ENCODE measurements at places on chromosomes 1 and 21.
A peak's percentile ranks its signal among the peaks of the same experiment; 100 is the strongest.

DNA sequence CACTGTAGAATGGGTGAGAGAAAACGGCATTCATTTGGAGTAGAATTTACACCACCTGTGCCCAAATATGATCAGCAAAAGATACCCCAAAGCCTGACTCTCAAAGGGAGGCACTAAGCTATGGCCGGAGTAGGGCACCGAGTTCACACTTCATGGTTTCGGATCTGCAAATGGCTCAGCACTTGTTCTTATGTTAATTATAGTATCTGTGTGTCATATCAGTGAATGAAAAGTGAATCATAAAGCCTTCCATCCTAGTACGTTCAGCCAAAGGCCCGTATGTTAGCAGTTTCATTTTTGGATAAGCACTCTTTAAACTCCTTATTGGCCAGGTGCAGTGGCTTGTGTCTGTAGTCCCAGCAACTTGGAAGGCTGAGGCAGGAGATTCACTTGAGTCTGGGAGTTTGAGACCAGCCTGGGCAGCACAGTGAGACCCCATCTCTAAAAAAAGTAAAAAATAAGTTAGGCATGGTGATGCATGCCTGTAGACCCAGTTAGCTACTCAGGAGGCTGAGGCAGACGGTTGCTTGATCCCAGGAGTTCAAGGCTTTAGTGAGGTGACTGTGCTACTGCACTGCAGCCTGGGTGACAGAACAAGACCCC lies 4.9 kb upstream of the CORT start:
- no peak for DNase-seq

DNA sequence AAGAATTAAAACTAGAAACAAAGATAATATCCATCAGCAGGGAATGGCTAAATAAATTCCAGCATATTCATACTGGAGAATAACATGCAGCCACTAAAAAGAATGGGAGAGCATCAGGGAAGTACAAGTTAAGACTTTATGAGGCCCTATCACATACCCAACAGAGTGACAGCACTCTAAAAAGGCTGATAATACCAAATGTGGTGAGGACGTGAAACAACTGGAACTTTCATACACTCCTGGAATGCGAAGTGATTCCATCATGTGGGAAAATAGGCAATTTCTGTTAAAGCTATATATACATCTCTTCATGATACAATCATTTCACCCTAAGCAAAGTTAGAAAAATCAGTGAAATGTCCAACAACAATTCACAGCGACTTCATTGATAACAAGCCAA lies 42.6 kb downstream of the COL6A1 start:
- no peak for DNase-seq

DNA sequence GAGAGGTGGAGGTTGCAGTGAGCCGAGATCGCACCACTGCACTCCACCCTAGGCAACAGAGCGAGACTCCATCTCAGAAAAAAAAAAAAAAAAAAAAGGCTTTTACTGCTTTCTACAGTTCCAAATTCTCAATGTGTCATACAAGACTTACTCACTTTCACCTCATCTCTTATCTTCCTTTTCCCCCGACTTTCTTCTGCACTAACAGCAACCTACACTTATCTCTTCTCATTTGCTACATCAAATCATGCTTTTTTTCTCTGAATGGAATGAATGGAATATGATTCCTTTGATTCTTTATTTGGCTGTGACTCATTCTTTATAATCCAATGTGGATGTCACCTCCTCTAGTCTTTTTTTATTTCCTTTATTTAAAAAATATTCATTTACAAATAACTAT lies 168.4 kb upstream of the DMRTA2 start:
- no peak for DNase-seq

DNA sequence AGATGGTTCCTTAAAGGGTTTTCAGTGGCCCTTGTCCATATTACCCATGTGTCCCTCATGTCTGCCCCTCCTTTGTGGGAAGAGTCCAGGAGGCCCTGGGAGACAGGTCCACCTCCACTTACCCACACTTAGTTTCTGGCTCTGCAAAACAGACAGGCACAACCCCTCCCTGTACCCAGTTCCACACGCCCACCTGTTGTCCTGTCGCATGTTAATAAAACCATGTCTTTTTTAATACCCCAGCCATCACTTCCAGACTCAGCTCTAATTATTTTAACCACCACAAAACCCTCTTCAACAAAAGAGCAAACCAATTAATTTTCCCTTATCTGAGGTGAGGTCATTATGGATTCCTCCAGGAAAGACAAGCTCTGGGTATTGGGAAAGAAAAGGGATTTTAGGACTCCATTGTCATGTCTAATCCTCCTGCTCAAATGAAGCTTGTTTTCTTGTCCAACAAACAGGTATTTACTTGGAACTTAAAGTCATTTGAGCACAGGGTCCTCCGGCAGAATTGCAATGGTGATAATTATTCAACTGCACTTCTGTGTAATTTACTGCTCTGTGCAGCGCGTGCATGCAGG lies 68.9 kb downstream of the CCDC185 start:
- no peak for DNase-seq

GRCh38 chr1:241644259-241644658 lies 4.1 kb upstream of the CHML start:
- DNase-seq = no peak

- no peak for DNase-seq
Observed at GRCh38 chr21:44650973-44651675, 3.3 kb downstream of the KRTAP12-4 start.

DNA sequence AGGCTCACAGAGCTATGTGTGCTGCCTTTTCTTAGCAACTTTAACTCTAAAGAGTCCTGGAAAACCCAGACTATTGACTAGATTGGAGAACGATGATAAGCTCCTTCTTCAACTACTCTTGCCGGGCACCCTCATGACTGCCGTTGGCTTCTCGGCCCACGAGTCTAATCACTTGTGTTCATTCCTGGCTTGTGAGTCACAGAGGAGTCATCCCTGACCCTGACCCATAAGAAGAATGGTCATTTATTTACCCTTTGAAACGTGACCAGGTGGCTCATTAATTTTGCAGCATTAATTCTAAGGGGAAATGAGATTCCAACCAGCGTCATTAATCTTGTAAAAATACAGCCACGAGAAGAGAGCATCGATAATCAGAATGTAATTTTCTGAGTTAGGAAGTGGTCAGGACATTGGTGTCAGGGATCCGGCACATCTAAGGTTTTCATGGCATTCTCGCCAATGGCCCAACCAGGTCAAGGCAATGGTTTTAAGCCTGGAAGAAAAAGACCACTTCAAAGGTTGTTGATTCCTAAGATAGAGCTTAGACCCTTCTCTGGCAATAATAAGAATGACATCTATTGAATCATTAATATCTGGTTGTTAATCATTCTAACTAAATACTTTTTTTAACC lies 183.6 kb upstream of the RUNX1 start:
- DNase-seq = no peak

DNA sequence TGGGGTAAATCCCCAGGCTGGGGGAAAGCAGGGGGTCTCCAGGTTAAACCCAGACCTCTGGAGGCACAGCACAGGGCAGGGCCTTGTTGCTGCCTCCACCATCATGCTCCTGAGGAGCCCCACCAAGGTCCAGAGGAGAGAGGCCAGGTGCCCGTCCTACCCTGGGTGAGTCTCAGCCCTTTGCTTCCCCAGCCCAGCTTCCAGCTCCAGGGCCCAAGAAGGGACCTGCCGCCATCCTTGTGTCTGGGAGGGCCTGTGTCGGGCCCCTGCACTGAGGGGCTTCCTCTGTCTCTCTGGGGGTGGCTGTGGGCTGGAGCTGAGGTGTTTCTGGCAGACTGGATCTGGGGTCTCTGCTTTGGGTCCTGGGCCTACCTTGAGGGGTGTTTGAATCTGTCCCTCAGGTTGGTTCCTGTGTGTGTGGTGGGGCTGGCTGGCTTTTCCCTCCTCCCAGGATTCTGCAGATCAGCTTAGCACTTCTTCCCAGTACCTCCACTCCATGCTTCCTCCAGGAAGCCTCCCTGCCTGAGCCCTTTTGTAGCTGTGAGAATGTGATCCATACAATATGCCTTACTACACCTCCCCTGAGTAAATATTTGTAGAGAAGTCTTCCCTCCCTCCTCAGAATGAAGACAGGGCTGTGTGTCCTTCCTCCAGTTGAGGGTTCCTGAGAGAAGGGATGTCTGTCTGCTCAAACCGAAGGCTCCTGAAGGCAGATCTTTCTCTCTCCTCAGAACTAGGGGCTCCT lies 6.2 kb downstream of the GPR3 start:
- no peak for DNase-seq

DNA sequence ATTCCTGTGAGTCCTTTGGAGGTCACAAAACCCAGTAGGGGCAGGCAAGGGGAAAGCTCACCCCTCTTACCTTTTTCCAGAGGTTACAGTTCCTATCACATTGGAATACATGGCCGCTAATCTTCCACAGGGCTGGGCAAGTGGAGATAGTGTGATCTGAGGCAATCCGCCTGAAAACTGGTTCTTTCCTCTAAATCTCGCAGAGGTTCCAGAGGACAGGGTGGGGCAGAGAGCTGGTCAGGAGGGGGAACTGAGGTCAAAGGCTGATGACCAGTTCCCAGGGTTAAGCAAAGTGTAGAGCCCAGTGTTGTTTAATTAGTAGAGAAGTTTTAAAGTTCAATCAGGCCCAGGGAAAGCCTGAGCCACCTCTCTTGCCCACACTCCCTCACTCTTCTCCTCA lies at the start of gene SERPINC1:
SERPINC1 (minus strand) TSS at position 179 of the 400 bp plus-strand sequence; CDS start at position 111, 68 bp downstream.
- DNase-seq = no peak

GRCh38 chr21:22244516-22244915 lies 1246.3 kb downstream of the NCAM2 start:
- DNase-seq = no peak

GRCh38 chr1:8397511-8397910 lies 79.6 kb downstream of the SLC45A1 start:
- DNase-seq = no peak

GRCh38 chr1:66333466-66334199 lies 200.3 kb upstream of the SGIP1 start:
- peak; percentile 32 for DNase-seq

GRCh38 chr1:52532247-52532646 lies 20.6 kb downstream of the TUT4 start:
- DNase-seq = no peak

- no peak for DNase-seq
Observed at GRCh38 chr1:105934806-105935205, 1121.7 kb upstream of the PRMT6 start.

GRCh38 chr1:56584910-56585528 lies 5.7 kb upstream of the PLPP3 start:
- DNase-seq = no peak

Measured in CD4-positive, alpha-beta T cell treated with Interleukin-17A for 4 hours (primary cell).